ENCODE measurements at places on chromosomes 7 and 10.

DNA sequence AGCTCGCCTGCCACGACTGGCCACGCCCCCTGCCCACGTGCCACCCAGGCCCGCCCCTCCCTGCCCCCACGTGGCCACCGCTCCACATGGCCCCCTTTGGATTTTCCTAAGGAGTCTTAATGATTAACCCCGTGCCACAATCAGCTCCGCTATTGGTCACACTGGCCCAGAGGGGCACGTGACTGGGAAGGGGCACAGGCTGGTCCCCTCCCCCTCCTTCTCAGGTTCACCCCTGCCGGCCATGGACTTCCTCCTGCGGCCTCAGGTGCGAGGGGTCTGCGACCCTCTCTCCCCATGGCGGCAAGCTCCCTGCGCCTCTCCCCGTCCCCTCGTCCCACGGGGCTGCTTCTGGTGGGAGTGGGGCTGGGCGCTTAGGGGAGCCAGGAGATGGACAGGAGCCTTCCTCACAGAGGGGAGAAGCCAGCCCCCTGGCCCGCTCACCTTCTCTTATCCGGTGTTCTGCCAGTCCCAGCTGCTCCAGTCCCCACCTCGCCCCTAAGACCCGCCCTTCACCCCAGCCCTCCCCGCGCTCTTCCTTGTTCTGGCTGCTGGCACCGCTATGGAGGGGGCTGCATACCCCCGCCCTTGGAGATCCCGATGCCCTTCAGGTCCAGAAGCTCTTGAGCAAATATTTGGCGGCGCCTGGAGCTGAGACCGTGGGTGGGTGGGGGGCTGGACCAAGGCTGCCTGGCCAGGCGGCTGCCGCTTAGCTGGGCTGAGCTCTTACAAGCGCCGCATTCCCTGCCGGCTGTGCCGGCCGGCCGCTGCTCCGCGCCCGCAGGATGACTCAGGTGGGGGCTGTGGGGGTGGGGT, 3.2 kb downstream of the SLC4A2 start:
- peak; percentile 69 for DNase-seq

DNA sequence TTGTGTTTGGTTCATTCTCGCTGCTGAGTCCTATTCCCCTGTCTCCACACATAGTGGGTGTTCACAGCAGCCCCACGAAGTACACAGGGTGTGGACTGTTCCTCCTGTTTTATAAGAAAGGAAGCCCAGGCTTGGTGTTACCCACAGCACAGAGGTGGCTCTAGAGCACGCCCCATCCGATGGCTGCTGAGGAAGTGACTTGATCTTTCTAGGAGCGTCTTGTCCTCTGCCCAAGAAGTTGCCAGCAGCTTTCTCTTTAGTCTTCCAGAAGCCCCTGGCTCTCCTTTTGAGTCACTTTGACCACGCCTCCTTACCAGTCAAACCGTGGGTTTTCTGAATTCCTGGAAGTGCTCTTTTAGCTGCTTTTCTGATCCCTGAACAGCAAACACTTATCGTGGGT, 94.0 kb downstream of the GRK5 start:
- no peak for DNase-seq

DNA sequence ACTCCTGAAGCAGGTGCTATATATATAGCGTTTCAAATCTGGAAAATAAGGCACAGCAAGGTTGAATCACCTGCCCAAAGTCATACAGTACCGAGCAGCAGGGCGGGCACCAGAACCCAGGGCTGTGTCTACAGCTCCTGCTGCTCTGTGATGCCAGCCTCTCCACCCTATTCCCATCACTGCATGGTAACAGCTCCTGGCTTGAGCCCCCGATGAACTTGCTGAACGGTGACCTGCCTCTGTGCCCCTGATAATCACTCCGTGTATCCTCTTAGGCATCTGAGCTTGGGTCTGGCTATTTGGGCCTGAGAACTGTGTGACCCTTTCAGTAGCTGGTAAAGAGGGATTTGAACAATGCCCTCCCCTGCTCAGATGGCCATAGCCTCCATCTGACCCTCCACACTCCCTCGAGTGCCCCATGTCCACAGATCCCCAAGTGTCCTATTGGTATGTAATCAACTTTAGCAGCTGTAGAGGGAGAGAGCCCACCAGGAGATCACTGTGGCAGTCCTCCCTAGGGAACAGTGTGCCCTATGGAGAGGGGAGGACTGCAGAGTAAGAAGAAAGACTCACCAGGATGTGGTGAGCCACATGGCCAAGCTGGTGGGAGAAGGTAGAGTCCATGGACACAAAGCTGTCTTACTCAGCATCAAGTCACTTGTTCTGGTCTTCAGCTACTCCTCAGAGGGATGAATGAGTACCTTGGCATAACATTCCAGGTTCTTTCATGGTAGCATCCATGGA, 1.1 kb upstream of the ARHGAP22 start:
- DNase-seq = no peak

DNA sequence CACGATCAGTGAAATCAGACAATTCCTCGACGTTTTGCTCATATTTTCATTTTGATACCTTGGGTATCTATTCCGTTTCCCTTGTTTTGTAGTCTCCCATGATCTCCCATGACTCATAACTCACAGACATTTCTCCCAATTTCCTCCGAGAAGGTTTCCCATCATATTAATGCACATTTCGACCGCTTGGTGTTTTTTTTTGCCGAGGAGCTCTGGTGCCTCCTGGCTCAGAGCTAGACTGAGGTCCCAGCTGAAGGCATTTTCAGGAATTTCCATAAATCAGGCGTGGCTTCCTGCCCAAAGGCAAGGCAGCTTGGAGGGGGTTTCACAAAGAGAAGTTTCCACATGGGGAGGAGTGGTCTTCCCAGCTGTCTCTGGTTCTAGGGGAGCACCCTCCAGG, 148.2 kb upstream of the TNS3 start:
- DNase-seq = peak; percentile 32

- peak; percentile 84 for DNase-seq
Measured at GRCh38 chr10:34434119-34434594, 380.9 kb downstream of the PARD3 start.
